ENCODE measurements at places on chromosomes 7 and 10.
A peak's percentile ranks its signal among the peaks of the same experiment; 100 is the strongest.

DNA sequence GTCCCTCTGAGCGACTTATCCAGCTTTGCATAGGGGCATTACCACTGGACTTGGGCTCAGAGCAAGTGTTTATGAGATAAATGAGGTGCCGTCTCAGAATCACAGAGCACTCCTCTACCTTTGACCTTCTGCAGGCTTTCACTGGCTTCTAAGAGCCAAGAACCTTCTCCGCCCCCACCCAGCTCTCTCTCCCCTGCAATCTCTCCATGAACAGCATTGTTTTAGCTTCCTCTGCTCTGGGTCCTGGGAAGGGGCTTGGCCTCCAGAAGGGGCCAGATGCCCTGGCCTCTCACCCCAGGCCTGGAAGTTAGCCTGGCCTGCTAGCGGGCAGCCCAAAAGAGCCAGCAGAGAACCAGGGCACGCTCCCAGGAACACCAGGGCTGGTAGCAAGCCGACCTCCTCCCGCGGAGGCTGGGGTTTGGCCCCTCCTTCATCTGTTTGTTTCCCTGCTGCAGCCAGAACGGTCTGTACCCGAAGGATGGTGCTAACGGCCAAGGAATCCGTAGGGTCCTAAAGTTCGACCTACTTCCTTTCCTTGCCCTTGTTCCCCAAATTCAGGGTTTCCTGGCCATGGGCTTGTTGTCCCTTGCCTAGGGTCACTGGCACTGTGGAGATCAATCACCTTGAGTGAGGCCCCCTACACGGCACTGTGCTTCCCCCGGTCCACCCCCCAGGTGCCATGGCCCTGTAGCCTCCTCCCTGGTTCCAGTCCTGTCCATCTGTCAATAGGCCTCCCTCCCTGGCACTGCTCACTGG, 18.7 kb upstream of the DDIT4 start:
- DNase-seq, result peak; percentile 94

- no peak for DNase-seq
Measured at GRCh38 chr7:50399635-50400034, 50.5 kb downstream of the FIGNL1 start.

- DNase-seq, result peak; percentile 43
Measured at GRCh38 chr10:112132435-112132834, 51.1 kb downstream of the GPAM start.

- peak; percentile 58 for DNase-seq
Measured at GRCh38 chr10:116053910-116054309, 219.1 kb downstream of the GFRA1 start.

- DNase-seq, result no peak
Measured at GRCh38 chr7:17020250-17020649, 138.5 kb upstream of the AGR3 start.

- DNase-seq, result no peak
Measured at GRCh38 chr10:59011972-59012632, 164.3 kb upstream of the PHYHIPL start.

DNA sequence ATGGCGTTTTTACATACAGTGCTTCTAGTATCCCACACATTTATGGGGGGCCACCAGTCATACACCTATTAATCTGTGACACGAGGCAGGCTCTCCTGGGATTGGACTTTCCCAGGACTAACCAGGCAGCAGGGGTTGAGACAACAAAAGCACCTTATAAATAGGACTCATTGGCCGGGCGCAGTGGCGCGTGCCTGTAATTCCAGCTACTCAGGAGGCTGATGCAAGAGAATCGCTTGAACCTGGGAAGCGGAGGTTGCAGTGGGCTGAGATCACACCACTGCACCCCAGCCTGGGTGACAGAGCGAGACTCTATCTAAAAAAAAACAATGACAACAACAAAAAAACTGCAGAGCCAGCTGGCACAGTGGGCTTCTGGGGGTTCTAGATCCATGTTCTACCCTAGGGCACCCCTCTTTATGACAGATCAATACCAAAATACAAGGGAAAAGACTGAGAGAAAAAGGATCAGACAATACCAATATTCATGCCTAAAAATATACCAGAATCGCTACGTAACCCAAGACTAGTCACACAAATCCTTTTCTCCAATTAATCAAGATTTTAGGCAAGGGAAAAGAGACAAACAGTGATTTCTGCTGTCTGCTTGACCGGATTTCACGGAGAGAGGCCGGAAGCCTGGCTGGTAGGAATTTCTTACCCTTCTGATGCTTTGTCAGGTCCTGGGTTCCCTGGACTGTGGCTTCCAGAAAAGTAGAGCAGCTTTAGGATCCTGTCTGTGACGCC, 98.4 kb upstream of the CCNY start:
- DNase-seq, result no peak
